NCI-H1092 (cell line): ENCODE measurements at places on chromosomes 7 and 10.
A peak's percentile ranks its signal among the peaks of the same experiment; 100 is the strongest.

DNA sequence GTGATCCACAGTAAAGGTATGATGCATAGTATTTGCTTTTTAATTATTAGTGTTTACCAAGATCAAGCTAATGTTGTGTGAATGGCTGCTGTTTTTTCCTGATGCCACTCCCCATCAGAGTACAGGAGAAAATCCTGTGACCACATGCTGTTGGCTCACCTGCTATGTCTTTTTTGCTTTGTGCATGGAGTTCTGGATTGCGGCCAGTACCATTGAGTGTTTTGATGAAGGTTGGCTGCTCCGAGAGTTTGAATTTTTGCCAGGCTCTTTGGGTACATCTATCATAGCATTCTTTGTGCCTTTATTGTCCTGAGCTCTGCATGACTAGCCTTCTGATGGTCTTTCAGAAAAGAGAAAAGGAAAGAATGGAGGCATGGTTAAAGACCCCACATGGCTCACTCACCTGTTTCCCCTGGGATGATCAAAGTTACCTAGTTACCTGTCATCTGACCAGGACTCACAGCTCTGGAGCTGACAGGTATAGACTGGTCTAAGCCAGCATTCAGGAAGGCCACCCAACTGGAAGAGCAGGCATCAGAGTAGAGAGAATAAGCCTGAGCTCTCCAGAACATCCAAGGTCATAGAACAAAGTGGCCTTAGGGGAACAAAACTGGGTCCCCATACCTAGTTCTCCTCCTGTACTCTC, 11.8 kb upstream of the SGPL1 start:
- peak; percentile 89 for DNase-seq

- DNase-seq = no peak
These were observed 530.9 kb upstream of the AUTS2 start for GRCh38 chr7:69067397-69067796.

GRCh38 chr10:49654036-49654693, 25.3 kb upstream of the C10orf53 start:
- no peak for DNase-seq

- no peak for DNase-seq
These were observed 59.1 kb upstream of the CALD1 start for GRCh38 chr7:134720091-134720935.

GRCh38 chr10:17923728-17924127, 28.0 kb upstream of the SLC39A12 start:
- no peak for DNase-seq

- DNase-seq = no peak
These were observed 986 bp upstream of the FSCN3 start for GRCh38 chr7:127592550-127592949.

DNA sequence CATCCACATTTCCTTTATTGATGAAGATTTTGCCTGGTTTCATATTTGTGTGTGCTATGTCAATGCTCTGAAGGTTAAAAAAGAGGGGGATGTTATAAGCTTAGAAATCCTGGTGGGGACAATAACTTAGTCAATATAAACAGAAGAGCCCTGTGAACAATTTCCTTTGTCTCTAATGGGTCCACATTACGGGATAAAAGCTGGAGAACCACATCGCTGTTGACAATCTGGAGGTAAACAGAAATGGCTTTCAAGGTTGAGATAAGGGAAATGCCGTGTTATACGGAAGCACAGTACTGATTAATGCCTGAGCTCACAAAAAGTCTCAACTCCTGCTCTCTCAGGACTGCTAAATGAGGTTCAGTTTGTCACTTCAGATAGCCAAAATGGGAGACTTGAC, 16.8 kb downstream of the ASAH2 start:
- no peak for DNase-seq

- DNase-seq = peak; percentile 27
These were observed 748 bp downstream of the PHTF2 start for GRCh38 chr7:77799078-77799964.

DNA sequence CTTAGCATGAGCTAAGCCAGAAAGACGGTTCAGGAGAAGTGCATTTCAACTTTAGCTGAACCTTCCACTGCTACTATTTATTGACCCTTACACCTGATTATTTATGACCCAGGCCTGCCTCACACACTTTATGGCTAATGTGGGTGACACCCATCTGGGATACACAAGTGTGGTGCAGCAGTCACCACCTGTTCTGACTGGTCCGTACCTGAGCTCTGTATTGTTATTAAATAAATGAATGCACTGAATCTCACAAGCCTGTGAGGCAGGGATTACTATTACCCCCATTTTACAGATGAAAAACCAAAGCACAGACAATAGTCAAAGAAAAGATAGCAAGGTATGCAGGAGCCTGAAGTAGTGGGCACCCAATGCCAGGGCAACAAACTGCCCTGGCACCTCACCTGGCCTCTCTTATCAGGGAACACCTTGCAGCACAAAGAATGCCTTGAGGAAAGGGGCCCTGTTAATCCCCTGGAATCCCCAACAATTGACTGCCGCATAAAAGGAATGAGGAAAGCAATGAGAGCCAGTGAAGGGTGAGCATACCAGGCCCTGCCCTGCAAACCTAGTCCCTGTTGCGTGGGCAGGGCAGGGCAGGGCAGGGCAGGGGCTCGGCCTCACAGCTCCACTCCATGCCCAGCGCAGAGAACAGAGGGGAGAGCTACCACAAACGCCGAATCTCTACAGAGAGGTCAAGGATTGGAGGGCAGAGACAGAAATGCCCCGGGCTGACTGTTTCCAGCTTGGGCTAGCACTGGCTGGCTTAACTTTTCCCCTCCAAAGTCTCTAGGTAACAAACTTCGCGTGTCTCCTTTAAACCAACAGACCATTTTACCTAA, 1.3 kb downstream of the ANXA11 start:
- DNase-seq = no peak

GRCh38 chr10:19247843-19248242, 199.2 kb downstream of the MALRD1 start:
- no peak for DNase-seq

DNA sequence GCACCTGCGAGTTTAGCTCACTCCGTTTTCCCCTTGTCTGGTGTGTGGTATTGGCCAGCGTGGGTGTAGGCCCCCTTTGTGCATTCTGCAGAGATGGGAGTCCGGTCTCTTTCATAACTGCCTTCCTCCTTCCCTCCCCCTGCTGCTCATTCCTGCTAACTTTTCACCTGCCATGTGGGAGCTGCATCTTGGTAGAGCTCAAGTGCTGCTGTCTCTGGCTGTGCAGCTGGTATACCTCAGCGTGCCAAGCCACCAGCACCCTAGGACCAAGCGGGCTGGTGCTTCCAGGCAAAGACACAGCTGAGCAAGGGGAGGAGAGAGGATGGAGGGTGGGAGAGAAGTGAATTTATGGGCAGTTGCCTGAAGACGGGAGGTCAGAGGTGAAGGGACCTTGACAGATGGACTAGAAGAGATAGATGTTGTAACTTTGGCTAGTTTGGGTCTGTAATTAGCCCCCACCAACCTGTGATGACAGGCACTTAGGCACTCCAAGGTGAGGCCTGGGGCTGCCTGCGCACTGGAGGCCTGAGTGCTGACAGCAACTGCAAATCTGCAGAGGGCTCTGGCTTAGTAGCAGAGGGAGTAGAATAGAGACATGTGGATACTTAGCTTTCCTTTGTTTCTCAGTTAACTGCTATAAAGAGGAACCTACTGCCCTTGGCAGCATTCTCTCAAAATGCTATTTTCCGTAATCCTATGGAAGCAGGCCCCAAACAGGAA, 148.8 kb upstream of the AGK start:
- DNase-seq = no peak

GRCh38 chr7:23955600-23956149, 245.7 kb downstream of the STK31 start:
- DNase-seq = no peak

DNA sequence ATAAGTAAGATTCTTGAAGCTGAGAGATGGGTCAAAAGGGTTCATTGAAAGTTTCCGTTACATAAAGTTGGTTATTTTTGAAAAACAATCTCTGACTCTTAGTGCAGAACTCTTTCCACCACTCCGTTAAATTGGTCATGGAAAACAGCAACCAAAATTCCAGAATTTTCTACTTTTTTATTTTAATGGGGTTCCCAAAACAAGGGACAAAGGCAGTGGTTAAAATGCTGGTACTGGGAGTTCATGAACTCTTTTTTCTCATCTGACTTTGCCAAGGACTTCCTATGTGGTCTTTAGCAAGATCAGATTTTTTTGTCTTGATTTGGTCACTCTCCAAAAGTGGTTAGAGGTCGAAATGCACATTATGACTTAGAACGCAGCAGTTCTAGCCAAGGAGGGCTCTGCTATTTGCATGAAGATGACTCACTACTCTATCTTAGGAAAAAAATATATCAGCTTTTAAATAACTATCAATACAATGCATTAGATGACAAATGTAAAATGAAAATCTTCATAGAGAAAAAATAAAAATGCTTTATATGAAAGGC, 145.7 kb downstream of the REEP3 start:
- DNase-seq = no peak

- DNase-seq = no peak
These were observed 38.1 kb upstream of the GRM8 start for GRCh38 chr7:127290801-127291361.

DNA sequence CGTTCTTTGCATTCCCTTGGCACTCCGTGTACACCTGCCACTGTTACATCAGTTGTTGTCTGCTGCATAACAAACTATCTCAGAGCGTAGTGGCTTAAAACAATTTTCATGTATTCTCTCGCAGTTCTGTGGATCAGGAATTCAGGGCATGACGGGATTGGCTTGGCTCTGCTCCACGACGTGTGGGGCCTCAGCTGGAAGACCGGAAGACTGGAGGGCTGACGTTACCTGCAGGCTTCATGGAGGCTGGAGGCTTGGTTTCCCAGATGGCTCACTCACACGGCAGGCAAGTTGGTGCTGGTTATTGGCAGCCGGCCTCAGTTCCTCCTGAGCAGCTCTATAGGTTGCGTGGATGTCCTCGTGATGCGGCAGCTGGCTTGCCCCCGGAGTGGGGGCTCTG, 25.5 kb downstream of the NYAP1 start:
- peak; percentile 52 for DNase-seq

- DNase-seq = no peak
These were observed 744 bp downstream of the CREM start for GRCh38 chr10:35127289-35127891.

- DNase-seq = no peak
These were observed 228.2 kb downstream of the GFRA1 start for GRCh38 chr10:116044801-116045248.

GRCh38 chr7:103712991-103713778, 267.2 kb upstream of the SLC26A5 start:
- no peak for DNase-seq

GRCh38 chr7:88437132-88437531, 130.4 kb upstream of the STEAP4 start:
- no peak for DNase-seq

DNA sequence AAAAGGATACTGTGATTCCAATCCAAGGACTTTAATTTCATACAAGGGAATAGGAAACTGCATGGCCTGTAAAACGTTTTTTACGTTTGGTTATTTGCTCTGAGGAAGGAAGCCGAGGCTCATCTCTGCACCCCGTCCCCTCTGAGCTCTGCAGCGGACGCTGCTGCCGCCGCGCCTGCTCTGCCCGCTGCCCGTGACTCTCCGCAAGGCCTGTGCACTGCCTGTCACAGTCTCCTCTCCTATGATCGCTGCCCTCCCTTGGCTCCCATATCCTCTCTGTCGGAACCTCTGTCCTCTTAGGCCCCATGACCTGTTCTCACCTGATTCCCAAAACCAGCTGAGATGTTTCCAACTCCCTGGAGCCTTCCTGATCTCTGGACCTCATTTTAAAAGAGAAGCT, 320.3 kb upstream of the ZNF32 start:
- DNase-seq = no peak

DNA sequence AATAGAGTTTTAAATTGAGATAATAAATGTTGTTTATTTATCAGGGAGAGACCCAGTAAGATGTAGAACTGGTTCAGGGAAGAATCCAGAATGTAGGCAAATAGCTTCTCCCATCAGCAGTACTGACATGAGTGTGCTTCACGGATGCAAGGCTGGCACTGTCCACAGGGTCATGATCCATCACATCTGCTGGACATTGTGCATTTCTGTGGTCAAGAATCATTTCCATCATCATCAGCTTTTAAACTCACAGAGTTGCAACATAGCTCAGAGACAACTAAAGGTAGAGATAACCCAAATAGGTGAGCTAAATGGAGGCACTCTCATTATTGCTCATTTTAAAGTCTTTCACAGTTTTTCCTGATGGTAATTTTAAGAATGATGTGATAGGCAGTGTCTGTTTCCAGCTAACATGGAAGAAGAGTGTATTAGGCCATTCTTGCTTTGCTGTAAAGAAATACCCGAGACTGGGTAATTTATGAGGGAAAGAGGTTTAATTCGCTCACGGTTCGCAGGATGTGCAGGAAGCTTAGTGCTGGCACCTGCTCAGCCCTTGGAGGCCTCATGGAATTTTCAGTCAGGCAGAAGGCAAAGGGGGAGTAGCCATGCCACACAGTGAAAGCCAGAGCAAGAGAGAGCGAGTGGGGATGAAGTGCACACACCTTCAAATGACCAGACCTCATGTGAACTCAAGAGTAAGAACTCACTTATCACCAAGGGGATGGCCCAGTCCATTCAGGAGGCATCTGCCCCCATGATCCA, 80.8 kb downstream of the INPP5A start:
- DNase-seq = no peak

- no peak for DNase-seq
These were observed 40.1 kb downstream of the LYZL2 start for GRCh38 chr10:30589441-30589840.

- peak; percentile 43 for DNase-seq
These were observed 56.7 kb downstream of the MKI67 start for GRCh38 chr10:128069351-128070051.

DNA sequence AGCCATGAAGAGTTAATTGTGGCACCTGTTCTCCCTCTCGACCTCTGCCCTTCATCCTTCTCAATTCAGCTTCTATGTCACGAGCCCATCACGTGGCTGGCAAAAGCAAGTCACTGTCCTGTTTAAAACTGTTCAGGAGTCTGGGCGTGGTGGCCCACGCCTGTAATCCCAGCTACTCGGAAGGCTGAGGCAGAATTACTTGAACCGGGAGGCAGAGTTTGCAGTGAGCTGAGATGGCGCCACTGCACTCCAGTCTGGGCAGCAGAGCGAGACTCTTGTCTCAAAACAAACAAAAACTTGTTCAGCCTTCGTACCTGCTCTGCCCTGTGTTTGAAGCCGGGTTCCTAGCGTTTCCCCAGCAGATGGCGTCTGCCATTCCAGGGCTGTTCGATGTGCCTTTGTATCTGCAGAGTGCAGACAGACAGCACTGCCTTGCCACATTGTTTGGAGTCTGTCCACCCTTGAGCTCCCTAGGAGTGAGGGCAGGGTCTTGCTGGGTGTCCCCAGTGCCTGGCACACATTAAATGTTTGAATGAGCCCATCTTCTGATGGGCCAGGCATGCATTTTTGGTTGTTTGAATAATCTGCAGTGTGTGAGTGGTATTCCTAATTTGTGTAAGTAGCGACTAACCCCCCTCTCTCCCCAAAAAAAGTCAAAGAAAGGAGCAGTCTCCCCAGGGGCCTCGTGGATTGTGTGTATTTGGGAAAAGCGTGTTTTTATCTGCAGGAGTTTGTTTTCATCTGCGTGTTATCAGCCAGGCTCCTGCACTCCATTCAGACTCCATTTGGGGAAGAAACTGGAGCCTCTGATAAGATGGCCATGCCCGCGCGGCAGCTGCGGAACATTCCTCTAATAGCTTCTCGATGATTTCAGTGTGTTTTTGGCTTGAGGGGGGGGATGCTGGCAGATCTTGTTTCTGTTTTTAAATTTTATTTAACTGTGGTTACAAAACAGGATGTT, 61.2 kb downstream of the DNAJB6 start:
- DNase-seq = no peak
